Activated CD4-positive, alpha-beta T cell treated with anti-CD3 and anti-CD28 coated beads for 36 hours (primary cell): ENCODE measurements at places on chromosomes 6 and 20.

GRCh38 chr6:67361264-67361663, 1273.8 kb upstream of the ADGRB3 start:
- DNase-seq, result no peak

DNA sequence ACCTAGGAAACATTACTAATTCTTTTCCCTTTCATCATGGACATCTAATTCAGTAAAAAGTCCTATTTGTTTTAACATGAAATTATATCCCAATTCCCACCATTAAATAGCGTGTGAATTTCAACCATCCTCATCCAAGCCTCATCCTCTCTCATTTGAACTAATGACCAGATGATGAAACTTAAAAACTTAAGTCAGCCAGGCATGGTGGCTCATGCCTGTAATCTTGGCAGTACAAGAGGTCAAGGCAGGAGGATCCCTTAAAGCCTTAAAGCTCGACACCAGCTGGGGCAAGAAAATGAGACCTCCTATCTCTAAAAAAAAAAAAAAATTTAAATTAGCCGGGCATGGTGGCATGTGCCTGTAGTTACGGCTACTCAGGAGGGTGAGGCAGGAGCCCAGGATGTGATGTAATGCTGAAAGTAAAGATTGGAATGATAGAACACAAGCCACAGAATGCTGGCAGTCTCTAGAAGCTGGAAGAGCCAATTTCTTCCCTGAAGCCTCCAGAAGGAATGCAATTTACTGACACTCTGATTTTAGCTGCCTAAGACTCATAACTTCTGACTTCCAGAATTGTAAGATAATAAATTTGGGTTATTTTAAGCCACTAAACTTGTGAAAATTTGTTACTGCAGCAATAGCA, 27.1 kb upstream of the HAO1 start:
- DNase-seq, result no peak

GRCh38 chr6:42555477-42556457, 8.1 kb upstream of the UBR2 start:
- DNase-seq, result peak; percentile 16

DNA sequence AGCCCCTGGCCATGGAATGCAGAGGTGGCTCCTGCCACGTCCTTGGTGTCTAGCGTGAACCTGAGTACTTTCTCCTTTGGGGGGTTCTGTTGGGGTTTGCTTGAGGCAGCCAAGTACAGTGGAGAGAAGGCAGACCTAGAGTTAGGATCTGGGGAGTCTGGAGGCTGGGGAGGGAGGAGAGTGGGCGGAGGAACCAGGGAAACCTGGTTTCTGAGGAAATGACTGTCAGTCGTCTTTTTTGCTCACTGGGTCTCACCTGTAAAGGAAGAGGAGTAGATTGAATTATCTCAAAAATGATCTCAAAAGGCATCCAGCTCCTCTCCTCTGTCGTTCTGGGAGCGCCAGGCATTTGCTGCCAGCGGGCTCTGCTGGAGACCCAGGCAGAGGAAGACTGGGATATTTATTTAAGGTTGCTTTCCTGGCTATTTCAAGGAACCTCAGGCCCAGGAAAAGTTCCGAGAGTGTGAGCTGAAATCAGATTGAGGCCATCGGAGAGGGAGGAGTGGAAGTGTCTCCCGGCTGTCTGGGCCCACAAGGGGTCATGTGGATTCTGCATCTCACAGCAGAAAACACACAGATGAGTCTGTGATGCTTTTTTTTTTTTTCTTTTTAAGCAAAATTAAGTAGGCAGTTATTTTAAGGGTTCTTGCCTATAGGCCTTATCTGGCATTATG, 16.1 kb downstream of the EPB41L1 start:
- DNase-seq, result no peak

DNA sequence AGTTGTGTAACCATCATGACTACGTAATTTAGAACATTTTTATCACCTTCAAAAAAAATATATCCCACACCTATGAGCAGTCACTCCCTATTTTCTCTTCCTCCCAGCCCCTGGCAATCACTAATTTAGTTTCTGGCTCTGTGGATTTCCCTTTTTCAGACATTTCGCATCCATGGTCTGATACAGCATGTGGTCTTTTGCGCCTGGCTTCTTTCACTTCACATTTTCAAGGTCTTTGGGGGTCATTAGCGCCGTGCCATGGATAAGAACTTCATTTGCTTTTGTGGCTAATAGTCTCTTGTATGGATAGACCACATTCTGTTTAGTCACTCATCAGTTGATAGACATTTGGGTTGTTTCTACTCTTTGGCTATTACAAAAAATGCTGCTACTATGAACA, 44.9 kb upstream of the DUSP22 start:
- no peak for DNase-seq

DNA sequence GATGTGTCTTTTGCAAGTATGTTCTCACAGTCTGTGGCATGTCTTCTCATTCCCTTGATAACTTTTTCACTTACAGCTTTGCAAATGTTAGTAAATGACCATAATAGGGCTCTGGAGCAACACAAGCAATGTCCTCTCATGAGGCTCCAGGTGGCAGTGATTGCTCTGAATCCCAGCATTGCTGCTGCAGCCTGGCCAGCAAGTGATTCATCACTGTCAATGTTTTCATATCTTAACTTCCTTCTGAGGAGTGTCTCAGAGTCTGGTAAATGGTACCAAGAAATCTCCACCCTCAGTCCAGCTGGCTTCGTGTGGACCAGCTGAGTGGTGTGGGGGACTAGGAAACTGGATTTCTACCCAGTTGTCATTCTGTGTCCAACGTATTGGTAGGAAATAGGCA, 139.6 kb downstream of the MYLK4 start:
- no peak for DNase-seq

- DNase-seq, result no peak
Measured at GRCh38 chr6:138655828-138656227, 117.7 kb upstream of the CCDC28A start.

- no peak for DNase-seq
Measured at GRCh38 chr6:92559003-92559402, 860.4 kb downstream of the EPHA7 start.

DNA sequence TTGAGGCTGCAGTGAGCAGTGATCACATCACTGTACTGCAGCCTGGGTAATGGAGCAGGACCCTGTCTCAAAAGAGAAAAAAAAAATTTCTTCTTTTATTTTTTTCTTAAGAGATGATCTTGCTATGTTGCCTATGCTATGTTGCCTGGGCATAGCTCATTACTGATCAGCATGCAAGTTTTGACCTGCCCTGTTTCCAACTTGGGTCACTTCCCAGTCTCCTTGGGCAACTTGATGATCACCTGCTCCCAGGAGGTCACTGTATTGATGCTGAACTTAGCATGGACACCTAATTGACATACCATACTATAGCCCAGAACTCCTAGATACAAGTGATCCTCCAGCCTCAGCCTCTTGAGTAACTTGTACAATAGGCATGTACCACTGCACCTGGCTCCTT, 30.7 kb upstream of the NANP start:
- no peak for DNase-seq

DNA sequence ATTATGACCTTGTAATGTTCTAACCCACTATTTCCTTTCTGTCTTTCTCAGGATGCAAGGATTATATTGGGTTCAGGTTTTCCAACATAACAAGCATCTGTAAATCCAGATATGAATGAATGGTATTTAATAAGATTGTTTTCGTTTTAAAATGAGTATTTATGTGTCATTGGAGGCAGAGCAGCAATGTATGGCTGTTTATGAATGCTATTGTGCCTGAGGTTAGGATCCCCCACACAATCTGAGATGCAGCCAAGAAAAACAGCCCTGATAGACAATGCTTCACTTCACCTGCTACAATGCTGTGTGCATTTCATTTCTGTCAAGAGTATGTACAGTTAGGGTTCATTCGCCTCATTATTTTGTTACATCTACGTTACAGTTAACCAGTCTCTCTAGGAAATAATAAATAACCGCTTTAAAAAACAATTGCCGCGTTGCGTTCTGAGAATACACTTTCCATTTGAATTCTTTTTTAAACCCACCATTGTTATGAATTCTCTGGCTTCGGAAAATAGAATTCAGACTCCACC, 19.6 kb downstream of the TFAP2A start:
- DNase-seq, result no peak

GRCh38 chr6:140923048-140923447, 1209.7 kb upstream of the GJE1 start:
- no peak for DNase-seq

DNA sequence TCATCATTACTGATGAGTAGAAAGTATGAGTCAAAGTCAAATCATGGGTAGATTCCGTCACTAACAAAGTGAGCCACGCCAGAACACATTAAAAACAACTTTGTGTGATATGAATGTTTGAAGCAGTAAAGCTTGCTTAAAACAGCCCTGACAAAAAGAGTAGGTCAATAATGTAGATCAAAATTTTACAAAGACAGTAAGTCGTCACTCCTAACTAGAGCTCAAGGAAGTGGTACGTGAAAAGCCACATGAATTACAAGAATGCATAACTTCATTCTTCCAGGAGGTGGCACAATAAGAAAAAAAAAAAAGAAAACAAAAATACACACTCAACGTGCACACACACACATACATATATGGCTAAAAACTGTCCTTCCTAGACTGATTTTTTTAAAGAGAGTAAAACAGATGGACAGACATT, 69.9 kb downstream of the HACE1 start:
- peak; percentile 33 for DNase-seq

DNA sequence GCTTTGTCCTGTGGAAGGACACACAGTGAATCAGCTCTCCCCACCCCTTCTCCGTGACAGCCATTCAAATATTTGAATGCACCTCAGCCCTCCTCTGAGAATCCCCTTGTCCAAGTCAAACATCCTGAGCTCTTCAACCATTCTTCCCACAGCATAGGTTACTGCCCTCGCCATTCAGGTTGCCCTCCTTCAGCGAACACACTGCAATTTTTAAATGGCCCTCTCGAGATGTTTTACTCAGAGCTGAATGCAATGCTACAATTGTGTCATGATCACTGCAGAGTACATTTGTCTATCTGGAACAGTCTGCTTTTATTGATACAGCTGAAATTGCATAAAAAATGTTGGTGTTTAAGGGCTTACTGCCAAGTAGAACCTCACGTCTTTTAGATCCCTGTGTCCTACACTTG, 48.9 kb downstream of the SLC2A12 start:
- no peak for DNase-seq

GRCh38 chr20:52047811-52048764, 143.5 kb downstream of the ZFP64 start:
- DNase-seq, result peak; percentile 48

DNA sequence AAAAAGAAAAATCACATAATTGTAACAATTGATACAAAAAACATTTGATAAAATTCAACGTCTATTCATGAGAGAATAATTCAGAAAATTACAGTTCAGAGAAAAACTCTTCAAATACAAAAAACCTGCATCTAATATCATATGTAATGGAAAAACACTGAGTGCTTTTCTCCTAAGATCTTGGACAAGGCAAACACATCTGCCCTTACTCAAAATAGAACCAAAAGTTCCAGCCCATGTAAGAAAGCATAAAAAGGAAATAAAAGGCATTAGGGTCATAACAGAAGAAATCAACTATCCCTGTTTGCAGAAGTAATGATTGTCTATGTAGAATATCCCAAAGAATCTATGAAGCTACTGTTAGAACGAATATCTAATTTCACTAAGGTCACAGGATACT, 721.4 kb downstream of the RFPL4B start:
- DNase-seq, result no peak

DNA sequence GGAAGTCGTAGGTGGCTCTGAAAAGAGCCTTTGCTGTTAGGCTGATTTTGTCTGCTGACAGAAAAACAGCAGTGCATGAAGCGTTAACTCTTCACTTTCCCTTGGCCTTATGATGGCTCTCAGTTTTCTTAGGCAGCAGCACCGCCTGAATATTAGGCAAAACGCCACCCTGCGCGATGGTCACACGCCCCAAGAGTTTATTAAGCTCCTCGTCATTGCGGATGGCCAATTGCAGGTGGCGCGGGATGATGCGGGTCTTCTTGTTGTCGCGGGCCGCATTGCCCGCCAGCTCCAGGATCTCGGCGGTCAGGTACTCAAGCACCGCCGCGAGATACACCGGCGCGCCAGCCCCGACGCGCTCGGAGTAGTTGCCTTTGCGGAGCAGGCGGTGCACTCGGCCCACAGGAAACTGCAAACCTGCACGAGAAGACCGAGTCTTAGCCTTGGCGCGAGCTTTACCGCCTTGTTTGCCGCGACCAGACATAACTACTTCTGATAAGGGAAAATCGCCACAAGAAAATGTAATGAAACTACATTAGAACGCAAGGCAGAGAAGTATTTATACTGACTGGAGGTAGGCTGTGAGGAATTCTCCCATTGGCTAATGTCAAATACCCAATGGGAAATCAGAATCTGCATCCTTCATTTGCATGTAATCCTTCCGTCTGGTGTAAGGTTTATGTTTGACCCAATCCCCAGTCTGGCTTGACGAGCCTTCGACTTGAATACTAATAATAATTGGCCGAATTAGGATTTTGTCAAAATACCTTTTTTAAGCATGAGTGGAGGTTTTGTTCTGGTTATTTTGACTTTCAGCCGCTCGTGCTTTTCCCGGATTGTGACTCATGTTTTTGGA, 53.9 kb upstream of the HFE start:
- peak; percentile 86 for DNase-seq

GRCh38 chr6:151260205-151260604, 20.4 kb downstream of the AKAP12 start:
- no peak for DNase-seq

- peak; percentile 77 for DNase-seq
Measured at GRCh38 chr20:49713753-49714712, at the start of gene B4GALT5. Gene B4GALT5, minus strand, starts transcription at chr20:49713878. Its CDS starts 188 bp downstream, at chr20:49713690.

- no peak for DNase-seq
Measured at GRCh38 chr20:34120213-34120612, 8.2 kb upstream of the EIF2S2 start.

- no peak for DNase-seq
Measured at GRCh38 chr6:99514089-99514488, 1.1 kb downstream of the USP45 start.

GRCh38 chr6:4102687-4103244, 23.8 kb upstream of the FAM217A start:
- no peak for DNase-seq

- DNase-seq, result no peak
Measured at GRCh38 chr6:28658475-28659249, 133.0 kb downstream of the GPX5 start.

- no peak for DNase-seq
Measured at GRCh38 chr6:45426251-45426650, 48.5 kb upstream of the SUPT3H start.

DNA sequence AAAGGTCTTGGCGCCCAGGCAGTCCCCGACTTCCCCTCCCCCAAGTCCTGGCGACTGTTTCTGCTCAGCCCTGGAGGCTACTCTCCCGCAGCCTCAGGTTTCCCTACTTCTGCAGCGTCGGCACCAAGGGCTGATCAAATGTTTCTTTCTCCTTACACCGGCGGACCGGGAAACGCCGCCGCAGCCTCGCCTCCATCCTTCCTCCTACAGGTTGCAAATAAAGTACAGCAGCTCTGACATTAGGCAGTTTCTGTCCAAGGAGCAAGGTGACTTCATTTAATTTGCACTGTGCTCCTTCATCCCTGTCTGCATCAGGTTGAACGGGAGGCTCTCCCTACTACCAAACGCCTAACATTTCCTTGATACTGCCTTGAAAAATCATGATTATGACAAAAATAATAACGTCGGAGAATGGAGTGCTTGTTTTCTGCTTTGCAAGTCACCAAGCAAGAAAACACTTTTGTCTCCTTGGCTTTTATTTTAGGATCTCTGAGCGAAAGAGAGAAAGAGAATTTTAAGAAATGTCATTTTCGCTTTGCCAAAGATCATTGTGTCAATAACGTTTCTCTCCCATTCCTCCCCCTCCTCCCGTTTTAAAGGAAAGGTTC, 1.0 kb downstream of the CLIC5 start:
- peak; percentile 45 for DNase-seq
